Stimulated activated CD4-positive, alpha-beta T cell treated with anti-CD3 and anti-CD28 coated beads, Interleukin-1b, Interleukin-23, amount 100 ng/mL, for 4 hours (primary cell): ENCODE measurements at places on chromosomes 5 and 9.

DNA sequence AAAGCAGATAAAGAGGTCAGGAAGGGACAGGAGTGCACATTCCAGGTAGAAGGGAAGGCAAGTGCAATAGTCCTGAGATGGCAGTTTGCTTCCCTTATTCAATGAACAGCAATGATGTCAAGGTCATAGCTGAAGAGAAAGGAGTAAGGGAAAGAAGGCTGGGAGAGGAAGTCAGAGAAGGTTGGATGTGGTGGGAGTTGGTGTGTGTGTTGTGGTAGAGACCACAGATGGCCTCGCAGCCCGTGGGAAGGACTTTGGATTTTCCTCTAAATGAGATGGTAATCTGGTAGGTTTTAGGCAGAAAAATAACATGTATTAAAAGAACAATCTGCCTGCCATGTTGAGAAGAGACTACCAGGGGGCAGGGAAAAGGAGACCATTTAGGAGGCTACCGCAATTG, 25.1 kb upstream of the LPAR1 start:
- DNase-seq, result no peak

GRCh38 chr9:88567870-88568269, 32.9 kb downstream of the NXNL2 start:
- no peak for DNase-seq

DNA sequence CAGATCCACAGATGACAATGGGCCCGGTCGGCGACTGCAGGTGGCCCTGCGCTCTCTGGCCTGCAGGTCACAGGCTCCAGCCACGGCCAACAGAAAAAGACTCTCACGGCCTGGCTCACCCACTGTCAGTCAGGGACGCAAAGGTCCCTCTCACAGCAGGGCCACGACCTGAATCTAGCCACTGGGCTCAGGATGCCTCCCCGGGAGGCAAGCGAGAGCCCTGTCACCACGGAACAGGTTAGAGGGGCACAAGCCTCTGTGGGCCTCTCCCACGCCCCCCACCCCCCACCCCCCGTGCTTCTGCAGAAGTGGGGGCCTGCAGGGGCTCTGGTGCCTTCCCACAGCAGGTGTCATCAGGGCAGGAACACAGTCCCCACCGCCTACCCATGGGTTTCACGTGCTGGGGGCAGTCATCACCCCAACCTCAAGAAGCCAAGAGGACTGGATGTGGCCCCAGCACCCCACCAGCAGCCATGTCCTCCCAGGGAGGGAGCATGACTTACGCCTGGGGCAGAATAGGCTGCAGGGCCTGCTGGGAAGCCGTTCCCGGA, 17.3 kb upstream of the EGFL7 start:
- no peak for DNase-seq

- no peak for DNase-seq
Measured at GRCh38 chr5:135543485-135544304, 7.9 kb upstream of the NEUROG1 start.

DNA sequence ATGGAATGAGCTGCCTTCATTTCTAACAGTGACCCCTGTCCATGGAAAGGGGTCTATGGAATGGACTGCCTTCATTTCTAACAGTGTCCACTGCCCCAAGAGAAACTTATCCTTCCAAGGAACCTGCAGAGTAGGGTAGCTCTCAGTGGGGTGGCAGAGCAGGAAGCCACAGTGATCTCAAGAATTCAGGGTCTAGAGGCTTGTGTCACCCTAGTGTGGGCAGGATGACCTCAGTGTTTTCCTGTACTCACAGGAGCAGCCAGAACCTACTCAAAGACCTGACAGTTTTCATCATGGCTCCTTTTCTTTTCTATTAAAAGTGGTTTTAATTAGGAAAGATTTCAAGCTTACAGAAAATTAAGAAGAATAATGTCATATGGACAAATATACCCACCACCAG, 27.5 kb downstream of the SEC61B start:
- DNase-seq, result no peak

DNA sequence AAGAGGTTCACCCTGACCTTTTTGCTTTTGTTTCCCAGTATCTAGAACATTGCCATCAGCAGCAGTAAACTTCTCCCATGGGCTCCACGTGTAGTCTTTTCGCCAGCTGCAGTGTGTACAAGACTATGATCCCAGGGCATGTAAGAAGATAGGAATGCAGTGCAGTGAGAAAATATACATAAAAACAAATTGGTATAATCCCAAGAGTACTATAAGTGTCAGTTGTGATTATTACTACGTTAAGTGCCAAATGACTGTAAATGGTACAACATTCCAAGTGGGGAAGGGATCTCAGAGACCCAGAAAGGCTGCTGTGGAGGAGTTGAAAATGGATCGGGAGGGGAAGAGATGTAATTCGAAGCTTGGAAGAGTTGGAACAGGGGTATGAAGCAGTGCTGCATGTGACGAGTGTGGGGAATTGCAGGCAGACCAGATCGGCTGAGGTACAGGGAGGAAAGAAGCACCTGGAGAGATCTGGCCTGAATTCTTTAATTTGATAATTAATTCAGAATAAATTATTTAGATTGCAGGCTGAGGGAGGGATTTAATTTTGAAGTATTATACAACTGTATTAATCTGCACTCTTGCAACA, 95.1 kb downstream of the FBXL7 start:
- DNase-seq, result no peak

DNA sequence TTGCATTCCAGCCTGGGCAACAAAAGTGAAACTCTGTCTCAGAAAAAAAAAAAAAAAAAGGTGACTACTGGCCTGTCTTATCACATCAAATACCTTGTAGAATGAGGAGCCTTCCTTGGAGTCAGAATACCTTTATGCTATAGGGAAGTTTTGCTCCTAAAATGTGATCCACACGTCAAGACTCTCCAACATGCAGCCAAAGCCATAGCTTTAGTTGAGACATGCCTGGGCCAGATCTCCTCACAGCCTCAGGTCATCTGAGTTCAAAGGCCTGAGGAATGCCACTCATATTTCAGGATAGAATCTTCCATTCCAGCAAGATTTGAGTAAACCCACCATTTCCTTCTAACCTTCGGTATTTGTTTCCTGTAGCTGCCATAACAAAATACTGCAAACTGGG, 13.7 kb upstream of the SOWAHA start:
- DNase-seq, result no peak

GRCh38 chr9:31574006-31574765, 810.3 kb upstream of the ACO1 start:
- no peak for DNase-seq

- DNase-seq, result no peak
Measured at GRCh38 chr5:117794847-117795246, 1193.5 kb downstream of the DTWD2 start.

DNA sequence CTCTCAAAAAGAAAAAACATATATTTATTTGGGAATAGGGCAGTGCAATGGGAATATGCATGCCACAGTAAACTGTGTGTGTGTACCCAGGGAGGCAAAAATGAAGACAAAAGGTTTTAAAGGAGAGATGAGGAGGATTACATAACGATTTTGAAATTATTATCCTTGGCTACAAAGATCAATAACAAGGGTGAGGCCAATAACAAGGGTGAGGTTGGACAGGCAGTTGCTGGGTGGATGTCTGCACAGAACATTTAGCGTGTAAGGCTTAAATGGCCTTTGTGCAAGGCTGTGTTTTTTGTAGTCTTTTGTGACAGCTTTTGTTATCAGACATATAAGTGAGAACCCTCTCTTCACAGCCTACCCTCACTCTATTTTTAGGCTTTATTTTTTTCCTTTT, 114.0 kb downstream of the JMY start:
- no peak for DNase-seq
